ENCODE measurements at places on chromosomes 12 and 14.

- DNase-seq: no peak
Observed at GRCh38 chr14:99473458-99473857, 7.2 kb downstream of the SETD3 start.

DNA sequence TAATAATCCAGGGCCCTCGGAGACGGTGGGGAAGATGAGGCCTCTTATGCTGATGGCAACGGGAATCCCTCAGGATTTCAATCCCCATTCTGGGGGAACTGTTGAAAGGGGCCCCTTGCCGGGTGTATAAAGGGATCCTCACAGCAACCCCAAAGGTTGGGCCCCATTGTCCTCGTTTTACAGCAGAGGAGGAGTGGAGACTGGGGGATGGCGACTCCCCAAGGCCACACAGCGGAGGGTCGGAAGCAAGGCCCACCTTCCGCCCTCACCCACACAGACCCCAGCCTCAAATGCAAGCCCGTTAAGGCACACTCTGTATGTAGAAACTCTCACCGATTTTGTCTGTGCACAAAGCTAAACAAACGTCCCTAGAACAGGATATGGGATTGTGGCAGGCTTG is 327.9 kb upstream of the DIO3 start:
- DNase-seq: no peak

GRCh38 chr12:116471544-116471943 is 87.6 kb upstream of the MAP1LC3B2 start:
- no peak for DNase-seq

- DNase-seq: no peak
Observed at GRCh38 chr12:26966842-26967241, 28.6 kb downstream of the FGFR1OP2 start.

DNA sequence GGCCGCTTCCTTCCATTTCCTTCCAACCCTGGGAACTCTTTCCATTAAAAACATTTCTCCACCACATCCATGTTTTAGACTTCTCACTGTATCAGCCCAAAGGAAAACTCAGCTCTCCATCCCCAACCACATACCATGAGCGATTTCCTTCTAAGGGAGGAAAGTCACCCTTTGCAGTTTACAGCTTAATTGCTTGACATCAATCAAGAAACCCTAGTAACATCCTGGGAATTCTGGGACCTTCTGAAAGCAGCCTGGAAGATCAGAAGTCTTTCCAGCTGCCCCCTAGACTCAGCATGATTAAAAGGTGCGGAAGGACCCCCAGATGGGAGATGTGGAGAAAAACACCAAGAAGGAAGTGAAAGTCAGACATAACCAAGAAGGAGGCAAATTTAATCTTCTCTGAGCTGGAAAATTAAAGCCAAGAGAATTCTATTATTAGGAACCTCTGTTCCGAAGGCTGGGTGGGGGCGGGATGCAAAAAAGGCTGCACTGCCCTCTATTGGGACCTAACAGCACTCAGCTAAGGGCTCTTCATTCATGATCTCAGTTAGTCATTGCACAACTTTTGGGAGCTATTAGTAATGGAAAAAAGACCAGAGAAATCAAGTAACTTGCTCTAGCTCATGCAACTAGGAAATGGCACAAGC is 73.3 kb upstream of the PLXNC1 start:
- peak; percentile 26 for DNase-seq

All from NCI-H1694 (cell line).